Dermis microvascular lymphatic vessel endothelial cell (primary cell): ENCODE measurements at places on chromosomes 12 and 14. TPM values are rescaled to one million over a fixed set of nuclear protein-coding genes. Genes with fewer than 3 reads are reported as not detected.

Gene C12orf54
- not detected in 2 replicates for total RNA-seq

Gene MANSC4
- total RNA-seq, result not detected in 2 replicates

Gene KLRF1
- not detected in 2 replicates for total RNA-seq

Gene FKBP4
- 30.7 and 32.9 TPM in 2 replicates for total RNA-seq

Gene AMDHD1
- total RNA-seq, result under 0.01 TPM in 2 replicates

Gene SSTR1
- total RNA-seq, result under 0.01 TPM in 1 of 2 replicates, not detected in the other

Gene KRT6A
- 0.13 TPM in 1 of 2 replicates, not detected in the other for total RNA-seq

Gene PRKD1
- total RNA-seq, result 4.5 and 7.2 TPM in 2 replicates

Gene PPFIBP1
- 439 and 732 TPM in 2 replicates for total RNA-seq

Gene ATP5MC2
- 110 and 133 TPM in 2 replicates for total RNA-seq

Gene GPR135
- total RNA-seq, result 0.39 and 0.63 TPM in 2 replicates

Gene GPR84
- not detected in 2 replicates for total RNA-seq

Gene IFI27
- total RNA-seq, result 54.5 and 62.0 TPM in 2 replicates

Gene CDK2
- 24.0 and 26.3 TPM in 2 replicates for total RNA-seq
